ENCODE measurements at places on chromosomes 12 and 14. TPM values are rescaled to one million over a fixed set of nuclear protein-coding genes. Genes with fewer than 3 reads are reported as not detected.

Gene JPH4
- total RNA-seq: not detected

Gene CCDC196
- not detected for total RNA-seq

Gene TSPAN11
- total RNA-seq: 7.7 TPM

Gene GPRC5A
- 10.7 TPM for total RNA-seq

Gene COCH
- 1.2 TPM for total RNA-seq

Gene KCNMB4
- 0.34 TPM for total RNA-seq

Gene NTF3
- 0.34 TPM for total RNA-seq

Gene PPFIA2
- not detected for total RNA-seq

Gene NOVA1
- 0.05 TPM for total RNA-seq

Gene C1QL4
- total RNA-seq: under 0.01 TPM

Gene ZFHX2
- total RNA-seq: 0.23 TPM
